ENCODE measurements at places on chromosomes 13 and 19.
A peak's percentile ranks its signal among the peaks of the same experiment; 100 is the strongest.

GRCh38 chr13:27012482-27013197 is 159.0 kb downstream of the USP12 start:
- ATAC-seq, result no peak

GRCh38 chr13:47859165-47859564 is 141.9 kb downstream of the SUCLA2 start:
- ATAC-seq, result no peak

- ATAC-seq, result no peak
Observed at GRCh38 chr19:13932911-13933393, 5.3 kb downstream of the PODNL1 start.

GRCh38 chr19:40596608-40597328 is 4.4 kb upstream of the LTBP4 start:
- no peak for ATAC-seq

GRCh38 chr19:41016488-41017071 is 25.5 kb downstream of the CYP2B6 start:
- no peak for ATAC-seq

DNA sequence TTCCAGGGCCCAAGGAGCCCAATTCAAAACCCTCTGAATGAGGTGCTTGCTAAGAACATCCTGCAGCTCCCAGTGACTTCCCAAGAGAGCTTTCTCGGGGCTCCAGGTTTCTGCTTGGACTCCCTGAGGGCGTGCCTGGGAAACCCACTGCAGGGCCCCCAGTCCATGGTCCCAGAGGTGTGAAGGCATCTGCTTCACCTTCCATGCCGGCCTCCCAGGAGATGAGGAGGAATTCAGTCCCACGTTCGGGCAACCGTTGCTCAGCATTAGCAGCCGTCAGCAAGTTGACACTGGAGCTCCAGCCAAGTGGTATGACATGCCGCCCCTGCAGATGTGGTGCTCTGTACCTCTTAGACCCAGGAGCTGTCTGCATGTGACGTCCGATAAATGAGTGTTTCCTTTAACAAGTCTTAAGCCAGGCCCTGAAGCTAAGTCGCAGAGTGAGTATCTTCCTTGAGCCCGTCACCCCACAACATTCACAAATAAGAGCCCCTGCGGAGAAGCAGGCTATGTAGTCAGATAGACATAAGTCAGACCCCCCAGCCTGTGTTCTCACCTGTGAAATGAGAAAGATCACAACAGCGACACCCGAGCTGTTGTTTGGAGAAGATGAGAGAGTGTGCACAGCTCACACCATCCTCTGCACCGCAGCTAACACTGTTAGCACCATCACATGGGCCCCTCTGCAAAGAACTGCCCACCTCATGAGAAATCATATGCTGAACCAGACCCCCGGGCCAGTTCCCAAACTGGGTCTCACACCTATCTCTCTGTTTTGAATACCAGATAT is 150.3 kb downstream of the KATNAL1 start:
- no peak for ATAC-seq

GRCh38 chr19:38204096-38204495 is 19.9 kb downstream of the DPF1 start:
- no peak for ATAC-seq

GRCh38 chr13:35771898-35772297 is 295.4 kb upstream of the MAB21L1 start:
- no peak for ATAC-seq

GRCh38 chr13:49052813-49053212 is 77.1 kb downstream of the FNDC3A start:
- no peak for ATAC-seq

- no peak for ATAC-seq
Observed at GRCh38 chr19:19740755-19741154, 7.8 kb upstream of the ZNF14 start.

DNA sequence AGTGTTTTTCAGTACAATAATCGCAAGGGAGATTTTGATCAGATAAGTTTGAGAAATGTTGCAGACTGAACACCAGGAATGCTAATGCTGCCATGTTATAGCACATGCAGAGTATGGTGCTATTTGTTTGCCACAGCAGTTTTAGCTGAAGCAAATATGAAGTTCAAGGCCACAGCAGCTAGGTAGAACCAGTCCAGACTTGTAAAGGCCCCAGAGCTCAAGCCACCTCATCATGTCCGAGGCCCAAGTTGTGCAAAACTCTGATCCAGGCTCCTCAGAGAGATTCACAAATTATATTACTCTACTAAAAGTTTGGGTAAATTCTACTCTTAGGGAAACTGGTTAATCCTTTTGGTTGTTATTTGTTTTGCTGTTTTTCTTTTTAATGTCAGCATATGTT is 2702.6 kb downstream of the PCDH9 start:
- no peak for ATAC-seq

DNA sequence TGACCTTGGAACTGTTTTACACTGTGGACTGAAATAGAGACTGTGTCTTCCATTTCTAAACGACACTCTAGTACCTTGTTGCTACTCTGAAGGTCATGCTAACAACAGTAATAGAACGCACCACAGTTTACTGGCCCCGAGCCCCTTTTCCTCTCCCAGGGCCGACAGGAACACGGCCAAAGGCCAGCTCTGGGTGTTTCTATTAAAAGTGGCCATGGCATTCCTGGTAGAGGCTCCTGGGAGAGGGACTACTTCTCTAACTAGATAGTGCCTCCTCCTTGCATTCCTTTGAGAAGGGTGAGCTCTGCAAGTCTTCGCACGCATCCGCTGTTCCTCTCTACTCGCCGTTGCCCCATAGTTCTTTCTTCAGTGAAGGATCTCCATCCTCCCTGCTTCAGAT is 18.7 kb upstream of the SIAH3 start:
- ATAC-seq, result no peak

GRCh38 chr19:29111576-29111975 is 101.4 kb downstream of the UQCRFS1 start:
- no peak for ATAC-seq

- no peak for ATAC-seq
Observed at GRCh38 chr13:20105161-20105689, 55.6 kb downstream of the GJA3 start.

GRCh38 chr13:98880677-98881076 is 97.2 kb downstream of the DOCK9 start:
- no peak for ATAC-seq

GRCh38 chr13:48319531-48320398 is 16.2 kb downstream of the RB1 start:
- peak; percentile 52 for ATAC-seq

GRCh38 chr13:50340146-50340545 is 324.9 kb downstream of the KCNRG start:
- ATAC-seq, result no peak

GRCh38 chr19:43700395-43701000 is 15.4 kb upstream of the IRGC start:
- no peak for ATAC-seq

DNA sequence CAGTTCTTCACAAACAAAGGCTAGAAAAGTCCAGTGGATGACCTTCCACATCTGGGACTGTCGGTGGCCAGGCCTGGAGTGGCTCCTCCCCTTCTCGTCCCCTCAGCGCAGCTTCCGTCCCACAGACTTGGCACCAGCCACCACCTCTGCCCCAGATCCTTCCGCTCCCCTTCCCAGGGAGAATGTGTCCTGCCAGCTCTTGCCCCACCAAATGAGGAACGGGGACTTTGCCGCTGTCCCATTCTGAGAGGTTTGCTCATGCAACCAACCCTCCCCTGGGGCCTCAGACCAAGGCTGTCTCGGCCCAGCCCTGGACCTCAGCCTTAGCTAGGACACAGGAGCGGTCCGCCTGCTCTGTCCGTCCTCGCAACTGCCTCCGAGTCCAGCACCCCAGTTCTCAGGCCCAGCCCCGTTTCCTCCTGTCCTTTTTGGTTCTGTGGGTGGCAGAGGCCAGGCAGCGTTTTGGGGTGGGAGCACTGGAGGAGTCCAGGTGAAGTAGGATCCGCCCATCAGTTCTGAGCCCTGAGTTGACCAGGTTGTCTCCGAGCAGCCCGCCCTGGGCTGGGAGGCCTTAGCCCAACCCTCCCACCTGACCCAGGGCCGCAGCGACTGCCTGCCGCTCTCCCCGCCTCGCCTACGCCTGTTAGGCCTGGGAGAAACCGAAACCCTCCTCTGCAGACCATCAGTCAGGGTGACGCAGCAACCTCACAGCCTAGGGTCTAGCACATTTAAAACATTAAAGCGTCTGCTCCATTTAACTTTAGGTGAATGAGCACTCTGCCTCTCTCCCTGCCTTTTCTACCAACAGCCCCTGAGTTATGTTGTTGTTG is 284.3 kb downstream of the FOXO1 start:
- no peak for ATAC-seq

DNA sequence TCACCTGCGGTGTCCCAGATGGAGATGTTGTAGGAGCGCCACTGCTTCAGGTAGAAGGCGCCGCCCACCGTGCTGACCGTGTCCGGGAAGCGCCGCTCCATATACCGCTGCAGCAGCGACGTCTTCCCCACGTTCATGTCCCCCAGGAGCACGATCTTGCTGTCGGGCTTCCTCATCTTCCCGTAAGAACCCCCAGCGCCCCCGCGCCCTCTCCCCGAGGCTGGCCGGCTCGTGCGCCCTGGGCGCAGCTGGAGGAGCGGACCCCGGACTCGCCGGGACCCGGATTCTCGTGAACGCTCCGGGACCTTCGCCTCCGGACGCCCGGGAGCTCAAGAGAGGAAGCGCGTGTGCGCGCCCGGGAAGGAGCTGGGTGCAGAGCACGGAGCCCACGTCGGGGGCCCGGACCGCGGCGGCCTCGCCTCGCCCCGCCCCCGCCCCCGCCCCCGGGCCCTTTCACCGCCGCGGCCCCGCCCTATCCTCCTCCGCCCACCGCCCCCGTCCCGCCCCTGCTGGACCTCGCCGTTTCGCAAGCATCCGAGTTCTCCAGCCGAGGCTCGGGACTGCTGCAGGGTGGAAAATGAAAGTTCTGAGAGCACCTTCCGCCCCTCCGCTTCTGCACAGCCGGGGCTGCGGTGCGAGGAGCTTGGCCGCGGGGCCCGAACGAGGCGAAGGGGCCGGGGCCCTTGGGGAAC is at the start of gene RAB20:
Gene RAB20 (minus strand): TSS at position 379 of the 692 bp plus-strand sequence. CDS start 203 bp downstream, at position 176.
- peak; percentile 62 for ATAC-seq

DNA sequence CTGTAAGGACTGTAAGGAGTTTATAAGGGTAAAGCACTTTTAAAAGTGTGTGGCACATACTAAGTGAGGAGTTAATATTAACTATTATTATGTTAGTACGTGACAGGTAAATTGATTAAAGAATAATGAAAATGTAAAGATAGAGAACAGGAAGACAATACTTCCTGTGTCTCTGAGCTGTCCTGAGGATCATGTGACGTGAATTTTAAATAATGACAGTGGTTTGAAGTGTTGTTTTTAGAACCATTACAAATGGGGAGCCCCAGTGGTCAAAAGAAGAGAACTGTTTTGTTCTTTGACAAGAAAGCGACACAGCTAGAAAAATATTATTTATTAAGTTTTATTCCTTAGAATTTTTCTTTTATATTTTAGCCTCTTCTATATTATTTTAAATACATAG is 241.2 kb upstream of the STARD13 start:
- peak; percentile 33 for ATAC-seq

DNA sequence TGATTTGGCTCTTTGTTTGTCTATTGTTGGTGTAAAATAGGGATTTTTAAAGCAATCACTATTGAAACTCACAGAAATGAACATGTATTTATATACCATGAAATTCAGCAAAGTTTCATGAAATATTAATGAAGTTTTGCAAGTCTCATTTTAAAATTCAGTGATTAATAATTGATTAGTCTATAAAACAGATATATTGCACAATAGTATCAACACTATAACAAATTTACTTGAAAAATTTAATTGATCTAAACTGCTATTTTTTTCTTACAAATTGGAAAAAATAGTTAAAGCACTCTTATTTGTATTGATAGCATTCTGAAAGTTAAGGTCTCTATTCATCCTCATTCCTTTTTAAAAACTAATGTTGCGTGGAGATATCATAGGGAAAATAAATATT is 121.0 kb upstream of the PCDH9 start:
- ATAC-seq, result no peak

- ATAC-seq, result no peak
Observed at GRCh38 chr19:29212356-29212647, 649 bp downstream of the UQCRFS1 start.

DNA sequence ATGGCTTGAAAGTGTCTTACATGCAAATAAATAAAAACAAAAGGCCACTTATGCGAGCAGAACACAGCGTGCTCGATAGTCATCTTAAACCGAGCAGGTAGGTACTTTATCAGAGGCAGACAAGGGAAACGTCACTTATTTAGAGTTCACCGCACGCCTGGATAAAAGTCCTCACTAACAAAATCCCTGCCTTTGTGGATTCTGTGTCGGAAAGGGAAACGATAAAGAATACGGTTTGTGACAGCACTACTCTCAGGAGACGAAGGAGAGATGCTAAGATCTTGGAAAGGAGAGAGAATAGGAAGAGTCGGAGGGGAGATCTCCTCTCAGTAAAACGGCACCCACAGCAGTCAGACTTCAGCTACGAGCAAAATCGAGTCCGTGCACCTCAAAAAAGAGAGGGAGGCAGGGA is 581 bp downstream of the RCBTB1 start:
- no peak for ATAC-seq

DNA sequence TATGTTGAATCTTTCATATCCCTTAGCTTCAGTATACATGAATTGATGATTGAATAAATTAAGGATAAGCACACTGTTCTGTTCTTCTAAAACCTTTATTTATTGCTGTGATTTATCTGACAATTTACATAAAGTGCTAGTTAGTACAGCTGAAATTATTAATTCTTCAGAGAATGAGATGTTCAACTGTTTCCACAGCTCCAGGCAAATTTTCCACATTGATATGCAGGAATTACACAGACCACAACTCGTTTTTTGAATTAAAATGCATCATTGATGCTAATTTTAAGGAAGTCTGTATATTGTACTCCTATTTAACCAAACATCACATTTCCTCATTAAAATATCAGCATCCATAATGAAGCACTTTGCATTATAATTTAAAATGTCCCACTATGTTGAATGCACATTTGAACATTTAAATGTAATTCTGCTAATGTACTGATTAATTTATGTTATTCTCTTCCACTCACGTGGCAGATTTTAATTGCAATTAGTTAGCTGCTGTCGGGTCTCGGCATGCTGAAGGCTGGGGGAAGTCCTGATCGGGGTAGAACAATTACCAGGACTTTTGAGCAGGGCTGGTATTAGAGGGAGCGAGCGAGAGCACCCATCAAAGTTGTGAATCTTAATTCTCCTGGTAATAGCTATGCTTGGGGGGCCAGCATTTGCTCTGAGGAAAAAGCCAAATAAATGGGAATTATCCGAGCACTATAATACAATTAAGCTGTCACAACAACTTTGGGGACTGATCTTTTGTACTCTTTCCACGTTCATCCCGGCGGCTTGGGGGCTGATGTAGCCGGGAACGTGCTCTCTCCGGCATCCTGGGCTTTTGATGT is 136.7 kb upstream of the TMTC4 start:
- ATAC-seq, result no peak

DNA sequence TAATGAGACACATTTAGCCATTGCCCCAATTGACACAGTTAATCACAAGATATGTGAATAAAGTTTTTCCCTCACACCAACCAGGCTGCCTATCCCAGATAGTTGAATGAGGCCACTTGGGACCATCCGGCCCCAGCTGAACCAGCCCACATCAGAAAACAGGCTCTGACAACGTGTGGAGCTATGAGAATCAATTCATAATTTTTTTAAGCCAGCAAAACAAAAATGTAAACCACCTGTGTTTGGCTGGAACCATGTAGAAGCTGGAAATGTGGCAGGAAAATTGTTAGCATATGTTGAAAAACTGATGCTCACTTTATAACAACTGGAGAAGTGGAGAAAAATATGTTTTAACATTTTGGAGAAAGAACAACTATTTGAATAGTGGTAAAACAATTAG is 1161.3 kb downstream of the SLITRK1 start:
- no peak for ATAC-seq

GRCh38 chr13:95833719-95834118 is 156.8 kb downstream of the DNAJC3 start:
- no peak for ATAC-seq
